ENCODE measurements at places on chromosomes 5 and 9.

DNA sequence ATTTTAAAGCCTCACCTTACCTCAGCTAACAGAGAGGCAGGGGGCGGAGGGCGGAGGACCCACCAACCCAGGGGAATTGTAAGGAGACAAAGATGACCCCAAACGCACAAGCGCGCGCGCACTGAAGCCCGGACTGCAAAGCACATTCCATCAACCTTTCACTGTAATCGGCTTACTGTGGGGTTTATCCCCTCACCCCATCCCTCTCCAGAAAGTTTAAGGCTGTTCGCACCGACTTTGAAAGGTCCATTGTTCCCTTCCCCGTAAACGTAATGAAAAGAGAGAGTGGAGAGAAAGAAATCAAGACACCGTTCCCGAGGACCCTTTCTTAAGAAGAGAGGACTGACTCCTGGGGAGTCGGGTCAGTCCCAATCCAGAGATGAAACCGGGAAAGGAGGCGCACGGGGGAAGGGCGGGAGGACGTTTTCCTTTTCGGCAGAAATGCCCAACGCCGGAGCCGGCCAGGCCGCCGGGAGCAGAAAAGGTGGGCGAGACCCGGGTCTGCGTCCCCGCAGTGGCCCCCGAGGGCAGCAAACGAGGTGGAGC, 464 bp downstream of the CEMIP2 start:
- no peak for DNase-seq

DNA sequence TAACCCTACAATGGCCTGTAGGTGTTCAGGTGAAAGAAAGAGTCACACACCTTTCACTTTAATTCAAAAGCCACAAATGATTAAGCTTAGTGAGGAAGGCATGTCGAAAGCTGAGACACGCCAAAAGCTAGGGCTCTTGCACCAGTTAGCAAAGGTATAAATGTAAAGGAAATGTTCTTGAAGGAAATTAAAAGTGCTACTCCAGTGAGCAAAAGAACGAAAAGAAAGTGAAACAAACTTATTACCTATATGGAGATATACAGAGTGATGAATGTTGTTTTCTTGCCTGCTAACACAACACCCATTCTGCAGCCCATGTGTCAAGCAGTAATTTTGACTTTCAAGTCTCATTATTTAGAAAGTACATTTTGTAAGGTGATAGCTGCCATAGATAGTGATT, 254.2 kb upstream of the SLC24A2 start:
- DNase-seq: no peak

GRCh38 chr5:148511810-148512347, 128.1 kb downstream of the FBXO38 start:
- no peak for DNase-seq

DNA sequence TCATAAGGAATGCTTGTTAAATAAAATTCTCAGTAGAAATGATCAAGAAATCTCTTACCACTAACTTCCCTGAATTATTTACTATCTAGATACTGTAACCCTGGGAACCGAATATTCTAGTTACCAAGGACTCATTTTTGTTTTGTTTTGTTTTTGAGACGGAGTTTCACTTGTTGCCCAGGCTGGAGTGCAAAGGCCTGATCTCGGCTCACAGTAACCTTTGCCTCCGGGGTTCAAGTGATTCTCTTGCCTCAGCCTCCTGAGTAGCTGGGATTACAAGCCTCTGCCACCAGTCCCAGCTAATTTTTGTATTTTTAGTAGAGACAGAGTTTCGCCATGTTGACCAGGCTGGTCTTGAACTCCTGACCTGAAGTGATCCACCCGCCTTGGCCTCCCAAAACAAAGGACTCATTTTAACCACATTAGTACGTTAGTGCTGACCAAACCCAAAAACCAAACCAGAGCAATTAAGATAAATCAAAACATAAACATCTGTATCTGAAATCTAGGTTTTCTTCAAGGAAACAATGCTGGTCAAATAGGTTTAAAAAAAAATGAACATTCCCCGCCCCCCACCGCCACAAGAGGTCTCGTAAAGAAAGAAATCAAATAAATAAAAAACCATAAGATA, 3.7 kb downstream of the TXN start:
- no peak for DNase-seq

DNA sequence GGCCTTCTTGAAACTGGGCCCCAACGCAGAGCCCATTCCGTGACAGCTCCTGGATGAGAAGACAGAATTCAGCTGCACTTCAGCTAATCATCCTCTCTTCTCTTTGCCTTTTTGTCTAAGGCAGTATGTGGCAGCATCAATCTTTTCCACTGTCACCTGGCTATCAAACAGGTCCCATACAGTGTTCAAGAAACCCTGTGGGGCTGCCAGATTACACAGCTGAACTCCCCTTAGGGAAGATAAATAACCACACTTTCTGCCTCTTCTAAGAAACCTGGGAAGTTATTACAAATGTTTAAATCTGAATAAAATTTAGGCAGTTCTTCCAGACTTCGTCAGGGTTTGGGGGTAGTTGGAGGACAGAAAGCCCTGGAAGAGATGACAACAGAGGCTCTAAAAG, 61.0 kb downstream of the SPEF2 start:
- DNase-seq: no peak

DNA sequence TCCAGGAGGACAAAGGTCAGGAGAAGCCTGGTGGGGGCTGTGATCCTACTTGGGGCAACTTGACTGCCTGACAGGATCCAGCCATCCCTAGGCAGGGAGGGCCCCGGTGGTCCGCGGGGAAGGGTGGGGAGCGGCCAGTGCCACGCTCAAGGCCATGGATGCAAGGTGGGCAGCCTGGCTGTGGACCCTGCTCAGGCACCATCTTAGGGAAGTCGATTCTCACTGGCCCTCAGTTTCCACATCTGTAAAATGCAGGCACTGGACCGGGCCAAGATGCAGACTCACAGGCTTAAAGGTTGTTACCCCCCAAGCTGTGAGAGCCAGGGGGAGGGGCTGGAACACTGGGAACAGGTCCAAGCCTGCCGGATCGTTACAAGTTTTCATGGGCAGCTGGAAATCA, 8.7 kb upstream of the DOLPP1 start:
- DNase-seq: no peak

DNA sequence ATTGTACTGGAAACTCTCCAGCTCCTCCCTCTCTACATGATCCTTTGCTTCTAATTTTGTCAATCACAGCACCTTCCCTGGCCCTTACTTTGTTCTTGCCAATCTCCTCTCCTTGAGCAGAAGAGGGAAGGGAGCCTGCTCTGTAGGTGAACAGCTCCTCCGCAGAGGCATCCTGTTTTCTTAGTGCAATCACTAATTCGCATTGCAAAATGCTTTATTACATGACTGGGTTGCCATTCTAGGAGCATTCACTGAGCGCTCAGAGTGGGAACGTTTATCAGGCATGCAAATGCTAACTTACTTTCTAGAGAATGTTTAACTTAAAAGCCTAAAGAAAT, 416 bp upstream of the SNX18 start:
- DNase-seq: no peak

All from progenitor cell of endocrine pancreas (in vitro differentiated cells).